Inflammatory macrophage (primary cell): ENCODE measurements at places on chromosomes 1 and 21.

GRCh38 chr1:34831721-34832246, 27.8 kb downstream of the SMIM12 start:
- no peak for DNase-seq

- DNase-seq, result no peak
Observed at GRCh38 chr1:202152399-202152798, 7.9 kb upstream of the ARL8A start.

DNA sequence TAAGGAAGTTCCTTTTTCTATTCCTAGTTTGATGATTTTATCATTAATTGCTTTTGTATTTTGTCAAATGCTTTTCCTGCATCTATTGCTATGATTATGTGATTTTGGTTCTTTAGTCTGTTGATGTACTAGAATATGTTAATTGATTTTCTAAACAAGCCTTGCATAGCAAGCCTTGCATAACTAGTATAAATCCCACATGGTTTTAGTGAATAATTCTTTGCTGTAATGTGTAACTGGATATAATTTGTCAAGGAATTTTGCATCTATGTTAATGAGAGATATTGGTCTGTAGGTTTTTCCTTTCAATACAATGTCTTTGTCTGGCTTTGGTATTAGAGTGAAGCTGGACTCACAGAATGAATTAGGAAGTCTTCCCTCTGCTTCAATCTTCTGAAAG, 460.2 kb downstream of the LTN1 start:
- DNase-seq, result no peak

DNA sequence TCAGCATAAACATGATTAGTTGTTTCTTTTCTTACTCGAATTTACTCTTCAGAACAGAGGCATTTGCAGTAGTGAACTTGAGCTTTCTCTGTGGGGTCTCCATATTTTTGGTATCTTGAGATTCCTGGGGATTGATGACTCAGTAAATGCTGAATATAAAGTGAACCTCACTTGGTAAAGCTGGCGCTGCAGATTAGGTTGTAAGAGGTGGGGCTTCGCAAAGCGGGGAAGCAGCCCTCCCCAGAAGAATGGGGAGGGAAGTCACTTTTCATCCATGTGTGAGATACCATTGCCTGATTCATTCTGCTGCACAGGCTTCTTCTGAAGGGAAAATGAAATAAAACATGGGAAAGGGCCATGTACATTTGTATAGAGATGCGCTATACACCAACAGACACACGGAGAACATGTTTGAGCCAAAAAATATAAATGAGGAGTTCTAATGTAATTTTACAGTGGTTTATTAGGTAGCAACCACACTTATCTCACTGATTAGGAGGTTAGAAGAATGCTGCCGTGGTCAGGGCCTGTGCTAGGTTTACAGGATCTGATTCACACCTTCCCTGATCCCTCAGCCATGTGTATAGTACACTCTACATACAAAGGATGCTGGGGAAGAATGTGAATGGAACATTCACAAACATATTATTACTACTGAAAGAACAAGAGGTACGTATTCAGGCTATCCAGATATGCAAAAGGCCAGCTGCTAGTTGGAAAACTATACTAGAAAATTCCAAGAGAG, 63.5 kb downstream of the DNTTIP2 start:
- no peak for DNase-seq

- no peak for DNase-seq
Observed at GRCh38 chr1:181675918-181676190, 192.5 kb downstream of the CACNA1E start.

- DNase-seq, result no peak
Observed at GRCh38 chr1:212899845-212900244, 41.8 kb downstream of the FLVCR1 start.

DNA sequence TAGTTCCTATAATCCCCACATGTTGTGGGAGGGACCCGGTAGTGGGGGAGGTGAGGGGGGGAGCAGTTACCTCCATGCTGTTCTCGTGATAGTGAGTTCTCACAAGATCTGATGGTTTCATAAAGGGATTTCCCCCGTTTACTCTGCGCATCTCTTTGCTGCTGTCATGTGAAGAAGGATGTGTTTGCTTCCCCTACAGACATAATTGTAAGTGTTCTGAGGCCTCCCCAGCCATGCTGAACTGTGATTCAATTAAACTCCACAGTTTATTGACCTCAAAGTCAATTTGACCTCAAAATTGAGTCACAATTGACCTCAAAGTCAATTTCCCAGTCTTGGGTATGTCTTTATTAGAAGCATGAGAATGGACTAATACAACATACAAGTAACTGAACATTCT, 19.7 kb downstream of the DPH5 start:
- DNase-seq, result no peak

DNA sequence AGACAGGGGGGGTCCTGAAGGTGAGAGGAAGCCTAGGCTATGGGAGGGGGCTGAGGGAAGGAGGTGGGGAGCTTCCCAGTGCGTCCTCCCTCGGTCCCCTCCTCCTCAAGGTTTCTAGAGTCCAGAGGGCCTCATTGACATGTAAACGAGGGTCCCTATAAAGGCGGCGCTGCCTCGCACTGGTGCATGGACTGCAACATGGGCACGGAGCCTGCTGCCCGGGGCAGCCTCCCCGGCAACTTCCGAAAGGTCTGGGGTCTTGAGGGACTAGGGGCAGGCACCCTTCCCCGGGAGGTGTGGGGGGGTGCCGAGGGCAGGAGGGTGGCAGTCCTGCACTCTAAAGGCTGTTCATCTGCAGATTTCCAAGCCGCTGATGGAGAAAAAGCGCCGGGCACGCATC, at the start of gene HES3:
Gene HES3 (plus strand): TSS at position 187 of the 400 bp plus-strand sequence. CDS start 187 bp downstream, at position 374.
- no peak for DNase-seq

GRCh38 chr1:67170751-67171573, 4.7 kb downstream of the IL23R start:
- DNase-seq, result no peak
